ENCODE measurements at places on chromosomes 5 and 9. TPM values are rescaled to one million over a fixed set of nuclear protein-coding genes. Genes with fewer than 3 reads are reported as not detected.

SPATA9 gene
- total RNA-seq = 1.3 TPM

DNA sequence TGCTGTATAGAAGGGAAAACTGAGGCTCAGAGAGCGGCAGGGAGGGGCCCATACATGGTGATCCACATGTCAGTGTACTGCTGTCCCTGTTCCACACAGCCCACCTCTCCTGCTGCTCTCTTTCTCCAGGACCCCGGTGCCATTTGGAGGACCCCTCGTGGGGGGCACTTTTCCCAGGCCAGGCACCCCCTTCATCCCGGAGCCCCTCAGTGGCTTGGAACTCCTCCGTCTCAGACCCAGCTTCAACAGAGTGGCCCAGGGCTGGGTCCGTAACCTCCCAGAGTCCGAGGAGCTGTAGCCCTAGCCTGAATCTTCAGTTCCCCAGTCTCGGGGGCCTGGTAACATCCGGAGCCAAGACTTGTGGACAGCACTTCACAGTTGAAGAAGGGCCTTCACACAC is 15.5 kb downstream of the MYOZ3 start:
- DNase-seq = no peak

ITGA2 gene
- total RNA-seq = 30.1 TPM

DNA sequence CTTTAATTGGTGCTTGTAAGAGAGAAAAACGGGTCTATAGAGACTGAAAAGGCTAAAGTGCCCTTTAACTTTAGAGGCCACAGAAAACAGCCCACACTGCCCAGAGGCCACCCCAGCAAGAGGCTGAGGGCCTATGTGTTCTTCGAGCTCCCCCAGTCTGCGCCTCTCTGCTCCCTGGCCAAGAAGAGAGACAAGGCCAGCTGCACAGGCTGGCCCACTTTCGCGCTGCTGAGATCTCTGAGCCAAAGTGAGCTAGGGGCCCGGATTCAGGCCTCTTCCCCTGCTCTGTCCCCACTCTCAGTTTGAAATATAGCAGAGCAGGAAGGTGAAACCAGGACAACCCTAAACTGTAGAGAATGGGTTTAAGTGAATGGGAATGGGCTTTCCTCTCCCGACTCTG is 132.0 kb upstream of the TRIM32 start:
- DNase-seq = no peak
